ENCODE measurements at places on chromosomes 13 and 19. TPM values are rescaled to one million over a fixed set of nuclear protein-coding genes. Genes with fewer than 3 reads are reported as not detected.

Gene IGFL3
- polyA plus RNA-seq, result not detected

Gene ZNF135
- 11.1 TPM for polyA plus RNA-seq

Gene ZNF835
- polyA plus RNA-seq, result not detected

Gene KLK10
- not detected for polyA plus RNA-seq

Gene DACT3
- not detected for polyA plus RNA-seq

Gene UHRF1
- polyA plus RNA-seq, result 0.07 TPM

- H3K4me3 ChIP-seq, result no peak overlapping the region
- no peak overlapping the region for H3K27ac ChIP-seq
- no peaks in the 10 kb centered on the region for H3K27me3 ChIP-seq
- no peak for DNase-seq
- no peaks in the 10 kb centered on the region for H3K4me1 ChIP-seq
These were observed 398.9 kb upstream of the ZNF507 start for GRCh38 chr19:31946491-31946890.

GRCh38 chr13:113092776-113093579 lies 12.6 kb upstream of the F7 start:
- no peak overlapping the region for H3K4me3 ChIP-seq
- H3K27me3 ChIP-seq, result no peaks in the 10 kb centered on the region
- H3K27ac ChIP-seq, result no peak overlapping the region

DNA sequence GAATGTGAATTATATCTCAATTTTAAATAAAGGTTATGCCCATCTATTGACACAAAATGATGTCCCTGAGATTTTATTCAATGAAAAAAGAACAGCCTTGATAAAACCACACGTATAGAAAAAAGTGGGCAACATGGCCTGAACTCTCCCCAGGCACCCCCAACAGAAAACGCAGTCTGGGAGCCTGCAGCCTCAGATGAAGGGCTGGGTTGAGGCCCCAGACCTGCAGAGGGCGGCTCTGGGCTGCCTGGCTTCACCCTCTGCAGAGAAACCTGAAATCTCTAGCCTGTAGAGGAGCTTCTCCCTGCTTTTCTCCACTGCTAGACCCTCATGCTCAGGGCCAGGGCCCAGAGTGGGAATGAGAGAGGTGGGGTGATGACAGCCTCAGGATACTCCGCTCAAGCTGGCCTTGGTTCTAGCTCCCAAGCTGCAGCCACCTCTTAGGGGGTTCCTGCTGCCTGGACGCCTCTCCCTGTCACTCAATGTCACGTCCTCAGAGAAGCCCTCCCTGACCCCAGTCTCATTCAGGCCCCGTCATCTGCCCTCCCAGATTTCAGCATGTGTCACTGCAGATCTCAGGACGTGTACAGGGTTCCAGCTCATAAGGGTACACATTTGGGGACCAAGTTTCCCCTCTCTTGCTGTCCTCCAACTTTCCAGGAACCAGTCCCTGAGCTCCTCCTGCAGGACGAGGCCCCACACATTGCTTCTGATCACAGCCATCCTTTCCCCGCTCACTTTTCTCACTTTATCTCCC lies 1.8 kb downstream of the MBD3 start:
- H3K27me3 ChIP-seq, result no peaks in the 10 kb centered on the region
- H3K27ac ChIP-seq, result peak overlapping the region; percentile 30
- no peaks in the 10 kb centered on the region for H3K36me3 ChIP-seq
- peak; percentile 23 for DNase-seq
- peaks cover 42% of the 10 kb centered on the region for H3K4me1 ChIP-seq

DNA sequence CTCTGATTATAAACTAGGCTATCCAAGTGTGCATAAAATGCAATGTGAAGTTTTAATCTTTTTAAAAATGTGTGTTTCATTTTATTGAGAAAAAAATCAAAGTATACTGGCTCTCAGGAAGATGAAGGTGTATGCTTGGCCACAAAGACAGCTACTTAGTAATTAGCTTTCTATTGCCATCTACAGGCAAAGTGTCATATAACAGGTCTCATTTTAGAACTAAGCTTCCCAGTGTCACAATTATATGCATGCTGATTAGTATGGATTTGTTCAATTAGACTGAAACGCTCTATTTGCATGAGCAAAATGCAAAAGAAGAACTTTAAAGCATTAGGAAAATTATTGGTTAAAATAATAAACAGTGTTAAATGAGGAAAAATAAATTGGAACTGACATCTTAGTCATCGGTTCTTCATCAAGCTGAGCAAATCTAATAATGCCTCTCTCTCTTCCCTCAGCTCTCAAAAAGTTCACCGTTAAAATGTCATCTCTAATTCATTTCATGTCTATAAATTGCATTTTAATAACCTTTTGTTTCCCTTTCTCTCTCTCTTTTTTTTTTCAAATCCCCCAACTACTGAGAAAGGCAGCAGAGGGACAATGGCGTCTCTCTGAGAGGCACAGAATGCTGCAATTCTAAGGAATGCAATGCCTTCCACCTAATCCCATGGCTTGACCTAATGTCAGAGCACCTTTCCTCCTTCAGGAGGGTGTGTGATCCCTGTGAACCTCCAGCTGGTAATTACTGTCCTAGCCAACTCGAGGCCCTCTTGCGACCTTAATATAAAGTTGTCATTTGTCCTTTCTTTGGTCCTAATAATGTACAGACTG lies 313.1 kb upstream of the MAB21L1 start:
- DNase-seq, result no peak
- no peaks in the 10 kb centered on the region for H3K4me1 ChIP-seq
- H3K27me3 ChIP-seq, result peaks cover 3% of the 10 kb centered on the region
- no peaks in the 10 kb centered on the region for H3K36me3 ChIP-seq

DNA sequence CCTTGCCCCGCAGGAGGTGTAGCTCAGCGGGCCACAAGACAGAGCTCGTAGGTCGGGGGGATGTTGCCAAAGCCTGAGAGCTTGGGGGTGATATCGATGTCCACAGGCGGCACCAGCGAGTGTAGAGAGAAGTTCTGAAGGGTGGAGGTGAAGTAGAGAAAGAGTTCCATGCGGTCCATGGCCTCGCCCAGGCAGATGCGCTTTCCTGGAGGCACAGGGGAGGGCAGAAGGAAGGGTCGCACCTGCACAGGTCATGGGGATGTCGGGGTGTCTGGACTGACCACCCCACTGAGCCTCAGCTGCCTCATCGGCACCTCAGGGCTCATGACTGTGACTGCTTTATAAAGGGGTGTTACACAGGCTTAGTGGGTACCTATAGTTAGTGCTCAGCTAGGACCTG lies 37.8 kb upstream of the CYP2A13 start:
- no peak overlapping the region for H3K4me3 ChIP-seq
- no peak overlapping the region for H3K27ac ChIP-seq
- no peak for DNase-seq
- H3K36me3 ChIP-seq, result no peaks in the 10 kb centered on the region
- H3K27me3 ChIP-seq, result peaks cover 62% of the 10 kb centered on the region

GRCh38 chr19:16631465-16631864 lies 3.5 kb upstream of the MED26 start:
- no peak for DNase-seq
- no peaks in the 10 kb centered on the region for H3K27me3 ChIP-seq
- H3K4me3 ChIP-seq, result no peak overlapping the region

- H3K4me1 ChIP-seq, result peaks cover 36% of the 10 kb centered on the region
- peaks cover 13% of the 10 kb centered on the region for H3K36me3 ChIP-seq
- peaks cover 23% of the 10 kb centered on the region for H3K27me3 ChIP-seq
- peak overlapping the region; percentile 84 for H3K4me3 ChIP-seq
- DNase-seq, result peak; percentile 41
- peak overlapping the region; percentile 33 for H3K27ac ChIP-seq
These were observed 7.8 kb upstream of the SELENOV start for GRCh38 chr19:39506944-39507714.

DNA sequence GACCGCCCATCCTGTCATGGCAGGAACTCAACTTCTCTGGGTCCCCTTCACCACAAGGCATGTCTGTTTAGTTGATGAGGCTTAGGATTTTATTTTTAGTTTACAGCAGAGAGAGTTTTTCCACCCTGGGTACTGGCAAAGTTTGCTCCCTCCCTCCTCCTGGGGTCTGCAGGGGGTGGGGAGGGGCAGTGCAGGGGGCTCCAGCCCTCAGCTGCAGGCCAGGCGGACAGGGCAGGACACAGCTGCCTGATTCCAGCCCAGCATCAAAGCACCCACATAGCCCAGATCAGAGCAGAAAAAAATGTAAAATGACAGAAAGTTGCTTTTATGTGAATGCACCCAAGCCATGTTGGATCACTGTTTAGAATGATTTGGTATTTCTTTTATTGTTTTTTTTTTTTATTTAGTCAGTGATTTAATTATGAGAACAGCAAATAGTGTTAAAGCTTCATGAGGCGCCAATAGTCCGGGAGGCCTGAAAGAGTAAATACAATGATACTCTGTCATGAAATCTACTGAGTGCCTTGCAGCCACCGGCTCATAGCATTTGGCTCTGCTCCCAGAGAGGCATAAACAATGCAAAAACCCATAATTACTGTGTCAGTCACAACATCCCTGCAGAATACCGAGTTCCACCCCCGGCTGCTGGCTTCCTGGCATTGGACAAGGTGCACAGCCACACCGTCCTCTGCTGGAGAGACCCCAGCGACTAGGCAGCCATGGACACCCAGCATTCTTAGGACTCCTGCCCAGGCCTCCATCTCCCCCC lies 923.5 kb downstream of the UQCRFS1 start:
- no peak for DNase-seq
- peaks cover 11% of the 10 kb centered on the region for H3K27me3 ChIP-seq
- H3K27ac ChIP-seq, result no peak overlapping the region
- H3K4me1 ChIP-seq, result no peaks in the 10 kb centered on the region
- H3K36me3 ChIP-seq, result no peaks in the 10 kb centered on the region

GRCh38 chr13:105426441-105426840 lies 1109.0 kb downstream of the EFNB2 start:
- no peaks in the 10 kb centered on the region for H3K27me3 ChIP-seq
- DNase-seq, result no peak
- H3K36me3 ChIP-seq, result no peaks in the 10 kb centered on the region
- no peaks in the 10 kb centered on the region for H3K4me1 ChIP-seq

DNA sequence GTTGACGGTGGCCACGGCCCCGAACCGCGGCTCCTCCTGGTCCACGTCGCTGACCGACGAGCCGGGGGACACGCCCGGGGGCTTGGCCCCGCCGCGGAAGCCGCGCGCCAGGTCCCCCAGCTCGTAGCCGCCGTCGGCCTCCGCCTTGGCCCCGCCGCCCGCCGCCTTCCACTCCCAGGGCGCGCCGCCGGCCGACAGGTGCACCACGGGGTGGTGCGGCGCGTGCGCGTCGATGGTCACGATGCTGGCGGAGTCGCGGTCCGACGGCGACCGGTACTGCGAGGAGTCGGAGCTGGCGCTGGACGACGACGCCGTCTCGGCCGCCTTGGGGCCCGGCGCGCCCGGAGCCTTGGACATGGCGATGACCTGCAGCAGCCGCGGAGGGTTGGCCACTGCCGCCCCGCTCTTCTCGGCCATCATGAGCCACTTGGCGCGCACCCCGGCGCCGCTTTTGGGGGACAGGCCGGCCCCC lies 9.0 kb downstream of the PLPPR3 start:
- H3K4me1 ChIP-seq, result peaks cover 8% of the 10 kb centered on the region
- no peak for DNase-seq
- H3K27ac ChIP-seq, result no peak overlapping the region
- H3K4me3 ChIP-seq, result no peak overlapping the region
- H3K27me3 ChIP-seq, result no peaks in the 10 kb centered on the region

DNA sequence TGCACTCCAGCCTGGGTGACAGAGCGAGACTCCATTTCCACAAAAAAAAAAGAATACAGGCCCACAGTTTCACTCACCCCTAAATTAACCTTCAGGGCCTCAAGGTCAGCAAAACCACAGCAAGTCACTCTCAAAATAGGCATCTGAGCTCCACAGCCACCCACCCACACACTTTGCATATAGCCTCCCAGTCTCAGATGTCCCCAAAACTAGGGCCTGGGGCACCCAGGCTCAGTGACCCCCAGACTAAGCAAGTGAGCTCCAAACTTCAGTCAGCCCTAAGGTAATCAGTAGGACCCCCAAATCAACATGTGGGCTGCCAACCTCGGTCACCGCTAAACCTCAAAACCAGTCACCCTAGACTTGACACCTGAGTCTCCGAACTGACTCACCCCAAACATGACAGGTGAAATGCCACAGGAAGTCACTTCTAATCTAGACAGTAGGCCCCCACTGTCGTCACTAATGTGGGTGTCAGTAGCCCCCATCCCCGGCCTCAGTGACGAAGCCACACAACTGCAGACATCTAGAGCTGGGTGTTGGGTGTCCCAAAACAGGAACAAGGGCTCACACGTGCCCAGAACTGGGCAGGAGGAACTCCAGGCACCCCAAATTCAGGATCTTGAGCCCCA lies 13.9 kb downstream of the RABAC1 start:
- H3K27ac ChIP-seq, result peak overlapping the region; percentile 100
- H3K4me1 ChIP-seq, result peaks cover 78% of the 10 kb centered on the region
- peak; percentile 96 for DNase-seq
- no peaks in the 10 kb centered on the region for H3K27me3 ChIP-seq
- H3K4me3 ChIP-seq, result peak overlapping the region; percentile 94

GRCh38 chr19:38089440-38089839 lies 134.6 kb downstream of the DPF1 start:
- peak overlapping the region; percentile 12 for H3K27ac ChIP-seq
- DNase-seq, result no peak
- H3K36me3 ChIP-seq, result peaks cover 13% of the 10 kb centered on the region
- no peak overlapping the region for H3K4me3 ChIP-seq
- H3K27me3 ChIP-seq, result no peaks in the 10 kb centered on the region
- H3K4me1 ChIP-seq, result peaks cover 10% of the 10 kb centered on the region

GRCh38 chr19:5891938-5892771 lies 11.4 kb downstream of the NDUFA11 start:
- no peaks in the 10 kb centered on the region for H3K36me3 ChIP-seq
- H3K27me3 ChIP-seq, result peaks cover 11% of the 10 kb centered on the region
- no peak overlapping the region for H3K27ac ChIP-seq
- no peaks in the 10 kb centered on the region for H3K4me1 ChIP-seq

GRCh38 chr13:40401911-40402776 lies 264.3 kb downstream of the FOXO1 start:
- H3K36me3 ChIP-seq, result no peaks in the 10 kb centered on the region
- DNase-seq, result peak; percentile 29
- peaks cover 42% of the 10 kb centered on the region for H3K4me1 ChIP-seq
- no peaks in the 10 kb centered on the region for H3K27me3 ChIP-seq
- peak overlapping the region; percentile 81 for H3K4me3 ChIP-seq

DNA sequence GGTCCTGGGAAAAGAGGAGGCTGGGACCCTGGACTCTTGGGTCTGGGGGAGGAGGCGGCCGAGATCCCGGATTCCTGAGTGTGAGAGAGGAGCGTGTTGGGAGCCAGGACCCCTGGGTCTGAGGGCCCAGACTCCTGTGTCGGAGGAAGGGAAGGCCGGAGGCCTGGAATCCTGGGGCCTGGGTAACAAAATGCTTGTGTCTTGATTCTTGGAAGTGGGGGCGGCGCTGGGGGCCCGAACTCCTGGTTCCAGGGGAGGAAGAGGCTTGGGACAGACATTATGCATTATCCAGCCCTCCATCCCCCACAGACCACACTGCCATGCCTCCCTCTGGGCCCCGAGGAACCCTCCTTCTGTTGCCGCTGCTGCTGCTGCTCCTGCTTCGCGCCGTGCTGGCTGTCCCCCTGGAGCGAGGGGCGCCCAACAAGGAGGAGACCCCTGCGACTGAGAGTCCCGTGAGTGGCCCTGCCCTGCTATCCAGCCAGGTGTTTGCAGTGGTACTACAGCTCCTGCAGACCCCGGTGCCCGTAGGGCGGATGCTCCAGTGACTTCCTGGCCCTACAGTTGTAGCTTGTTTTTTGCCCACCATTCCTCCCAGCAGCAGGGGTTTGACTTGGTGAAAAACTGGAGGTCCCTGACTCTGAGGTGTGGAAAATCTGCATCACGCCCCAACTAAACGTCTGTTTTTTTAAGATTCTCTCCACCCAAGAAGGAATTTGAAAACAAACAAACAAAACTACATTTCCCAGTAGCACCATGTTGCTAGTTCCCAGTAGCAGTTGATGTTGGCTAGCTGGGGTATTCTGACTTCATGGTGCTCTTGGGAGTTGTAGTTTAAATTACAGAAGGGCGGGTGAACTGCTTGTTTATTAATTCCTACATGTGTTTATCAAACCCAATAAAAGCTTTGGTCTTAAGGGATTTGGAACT lies 630 bp downstream of the NUCB1 start:
- peaks cover 30% of the 10 kb centered on the region for H3K4me1 ChIP-seq
- peak overlapping the region; percentile 97 for H3K4me3 ChIP-seq
- no peaks in the 10 kb centered on the region for H3K36me3 ChIP-seq
- H3K27me3 ChIP-seq, result no peaks in the 10 kb centered on the region

All from naive B cell (primary cell).